ENCODE measurements at places on chromosomes 5 and 9.

DNA sequence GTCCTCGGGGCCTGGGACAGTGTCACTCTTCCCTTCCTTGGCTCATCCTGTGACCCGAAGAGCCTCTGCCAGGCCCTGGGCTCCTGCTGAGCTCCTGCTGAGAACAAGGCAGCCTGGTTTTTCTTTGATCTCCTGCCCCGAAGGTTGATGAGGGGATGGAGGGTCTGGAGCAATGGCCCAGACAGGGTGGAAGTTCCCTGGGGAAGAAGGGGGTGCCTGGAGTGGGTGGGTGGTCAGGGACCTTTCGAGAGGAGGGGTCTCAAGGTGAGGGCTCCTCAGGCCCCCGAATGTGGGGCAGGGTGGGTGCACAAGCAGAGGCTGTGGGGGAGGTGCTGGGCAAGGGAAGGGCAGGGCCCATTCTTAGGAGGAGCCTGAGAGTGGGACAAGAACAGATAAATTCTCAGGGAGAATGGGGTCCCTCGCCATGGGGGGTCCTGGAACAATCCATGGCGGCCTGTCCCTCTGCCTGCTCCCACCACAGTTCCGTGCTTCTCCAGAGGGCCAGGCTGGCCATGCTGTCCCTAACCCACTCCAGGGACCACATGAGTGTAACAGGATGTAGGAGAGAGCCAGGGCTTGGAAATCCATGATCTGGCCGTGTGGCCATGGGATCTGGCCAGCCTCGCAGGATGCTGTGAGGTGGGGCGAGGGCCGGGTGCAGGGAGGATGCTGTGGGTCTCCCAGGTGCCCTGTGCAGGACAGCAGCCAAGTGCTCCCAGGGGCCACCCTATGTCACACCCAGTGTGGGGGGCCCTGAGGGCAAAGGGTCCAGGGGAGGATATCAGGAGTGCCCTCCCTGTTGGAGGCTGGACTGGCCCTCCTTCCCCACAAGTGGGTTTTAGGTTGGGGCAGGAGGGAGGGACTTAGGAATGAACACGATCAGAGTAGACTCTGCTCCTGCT is 128.5 kb upstream of the LPCAT1 start:
- DNase-seq = no peak

DNA sequence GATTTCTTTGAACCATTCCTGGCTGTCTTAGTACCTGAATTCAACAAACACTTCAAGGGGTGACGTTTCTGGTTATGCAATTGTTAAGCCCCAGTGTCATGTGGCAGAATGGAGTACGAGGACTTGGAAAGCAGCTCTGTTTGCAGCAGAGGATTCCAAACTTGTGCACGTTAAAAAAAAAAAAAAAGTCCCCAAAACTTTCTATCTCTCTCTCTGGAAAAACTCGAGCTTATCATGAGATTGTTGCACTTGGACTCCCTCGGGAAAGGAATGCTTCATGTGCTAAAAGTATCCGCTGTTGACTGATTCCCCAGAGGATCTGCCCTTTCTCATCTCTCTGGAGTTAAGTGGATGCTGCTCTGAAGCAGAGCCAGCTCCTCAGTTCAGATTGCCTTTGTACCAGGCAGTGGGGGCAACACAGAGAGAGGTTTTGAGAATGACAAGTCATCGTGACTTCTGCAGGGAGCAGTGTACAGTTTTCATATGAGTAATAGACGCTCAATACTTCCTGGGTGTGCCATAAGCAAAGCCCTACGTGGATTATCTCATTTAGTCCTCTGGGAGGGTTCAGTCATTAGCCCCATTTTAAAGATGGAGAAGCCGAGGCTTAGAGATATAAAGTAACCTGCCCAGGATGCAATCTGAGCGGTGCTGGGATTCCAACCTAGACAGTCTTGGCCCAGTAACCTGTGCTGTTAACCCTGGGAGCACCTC is 28.1 kb downstream of the TMOD1 start:
- DNase-seq = no peak

DNA sequence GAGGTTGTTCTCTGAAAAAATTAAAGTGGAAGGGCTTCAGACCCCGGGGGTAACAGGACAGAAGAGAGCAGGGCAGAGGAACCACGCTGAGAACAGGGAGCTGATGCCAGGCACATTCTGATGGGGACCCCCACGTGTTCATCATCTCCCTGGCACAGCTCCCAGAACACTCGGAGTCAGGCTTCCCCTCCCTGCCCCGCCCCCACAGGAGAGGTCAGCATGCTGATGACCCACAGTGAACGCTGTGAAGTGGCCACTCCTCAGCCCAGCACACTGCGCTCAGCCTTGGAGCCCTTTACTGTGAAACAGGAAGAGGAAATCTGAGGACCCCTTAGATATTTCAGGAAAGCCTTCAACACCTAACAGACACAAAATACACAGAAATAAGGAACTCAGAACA is 16.4 kb downstream of the RETREG1 start:
- DNase-seq = no peak

DNA sequence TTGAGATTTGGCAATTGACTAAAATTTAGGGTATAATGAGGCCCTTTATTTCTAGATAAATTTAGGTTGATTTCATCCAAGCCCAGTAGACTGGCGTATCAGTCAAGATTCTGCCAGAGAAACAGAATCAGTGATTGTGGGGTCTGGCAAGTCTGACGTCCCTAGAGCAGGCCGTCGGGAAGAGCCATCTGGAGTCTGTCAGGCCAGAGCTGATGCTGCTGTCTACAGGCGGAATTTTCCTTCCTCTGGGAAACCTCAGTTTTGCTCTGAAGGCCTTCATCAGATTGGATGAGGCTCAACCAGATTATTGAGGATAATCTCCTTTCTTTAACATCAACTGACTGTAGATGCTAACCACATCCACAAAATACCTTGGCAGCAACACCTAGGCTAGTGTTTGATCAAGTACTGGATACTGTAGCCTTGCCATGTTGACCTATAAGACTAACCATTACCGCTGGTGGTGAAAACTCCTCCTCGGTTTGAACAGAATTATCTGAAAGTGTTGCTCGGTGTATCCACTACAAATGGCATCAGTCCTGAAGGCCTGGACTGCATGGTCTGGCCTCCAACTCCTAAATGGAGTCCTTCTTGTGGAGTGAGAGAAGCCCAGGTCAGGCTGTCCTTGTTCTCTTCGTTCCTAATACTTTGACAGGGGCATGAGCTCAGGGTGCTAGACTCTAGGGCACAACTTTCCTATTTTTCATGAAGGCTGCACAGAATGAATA is 83.2 kb upstream of the ANKH start:
- DNase-seq = no peak

GRCh38 chr5:108206707-108207106 is 175.2 kb downstream of the FBXL17 start:
- DNase-seq = no peak

DNA sequence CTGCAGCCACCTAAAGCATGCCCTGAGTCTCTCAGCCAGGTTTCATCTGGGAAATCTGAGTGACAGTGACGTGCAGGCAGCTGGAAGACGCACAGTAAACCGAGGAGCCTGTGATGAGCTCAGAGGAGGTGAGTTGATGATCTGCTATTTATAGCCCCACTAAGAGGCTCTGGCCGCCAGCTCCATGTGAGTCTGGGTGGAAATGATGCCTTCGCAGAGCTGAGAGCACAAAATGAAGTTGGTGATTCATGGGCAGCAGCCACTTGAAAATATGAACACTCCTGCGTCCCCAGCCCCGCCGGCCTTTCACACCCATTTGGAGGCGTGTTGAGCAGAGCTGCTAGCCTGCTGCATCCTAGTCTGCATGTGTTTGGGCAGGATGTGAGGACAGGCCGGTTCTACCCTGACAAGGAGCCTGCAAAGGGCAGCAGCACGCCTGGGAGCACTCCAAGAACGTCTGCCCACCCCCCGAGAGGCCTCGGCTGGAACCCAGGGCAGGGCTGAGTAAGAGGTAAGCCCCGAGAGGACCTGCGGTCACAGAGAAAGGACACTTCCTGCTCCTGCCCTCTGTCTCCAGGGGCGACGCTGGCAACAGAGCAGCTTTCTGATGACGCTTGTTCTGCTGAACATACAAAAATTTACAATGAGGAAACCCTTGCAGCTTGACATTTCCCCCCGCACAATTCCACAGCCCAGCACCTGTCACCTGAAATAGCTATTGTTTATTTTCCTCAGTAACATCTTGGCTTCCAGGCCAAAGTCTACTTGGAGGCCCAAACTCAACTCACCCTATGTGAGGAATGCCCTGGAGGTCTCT is 25.1 kb upstream of the CDKN2AIPNL start:
- DNase-seq = peak; percentile 58

DNA sequence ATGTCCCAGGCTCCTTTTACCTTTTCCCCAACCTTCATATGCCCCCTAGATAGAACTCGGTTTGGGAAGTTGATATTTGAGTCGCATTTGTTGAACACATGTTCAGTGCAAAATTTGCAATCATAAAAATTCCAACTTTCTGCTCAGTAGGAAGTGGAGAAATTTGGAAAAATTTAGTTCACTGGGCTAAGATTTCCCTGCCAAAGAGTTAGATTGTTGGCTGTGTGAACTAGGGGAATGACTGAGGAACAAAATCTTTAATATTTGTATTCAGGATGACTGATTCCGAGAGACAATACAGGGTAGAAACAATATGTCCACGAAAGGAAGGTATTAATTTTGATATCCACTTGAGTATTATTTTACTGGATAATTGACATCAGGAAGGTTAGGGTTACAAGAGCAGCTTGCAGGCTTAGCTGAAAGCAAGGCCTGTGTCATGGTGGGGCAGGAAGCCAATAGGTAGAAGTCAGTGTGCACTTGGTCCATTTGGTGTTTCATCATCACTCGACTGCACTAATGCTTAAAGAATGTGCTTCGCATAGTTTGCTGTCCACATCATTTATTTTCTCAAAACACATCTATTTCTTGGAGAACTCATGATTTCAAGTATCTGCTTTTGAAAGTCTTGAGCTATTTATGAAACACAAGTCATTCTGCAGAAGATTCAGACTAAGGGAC is 59.4 kb upstream of the GNA14 start:
- DNase-seq = no peak

DNA sequence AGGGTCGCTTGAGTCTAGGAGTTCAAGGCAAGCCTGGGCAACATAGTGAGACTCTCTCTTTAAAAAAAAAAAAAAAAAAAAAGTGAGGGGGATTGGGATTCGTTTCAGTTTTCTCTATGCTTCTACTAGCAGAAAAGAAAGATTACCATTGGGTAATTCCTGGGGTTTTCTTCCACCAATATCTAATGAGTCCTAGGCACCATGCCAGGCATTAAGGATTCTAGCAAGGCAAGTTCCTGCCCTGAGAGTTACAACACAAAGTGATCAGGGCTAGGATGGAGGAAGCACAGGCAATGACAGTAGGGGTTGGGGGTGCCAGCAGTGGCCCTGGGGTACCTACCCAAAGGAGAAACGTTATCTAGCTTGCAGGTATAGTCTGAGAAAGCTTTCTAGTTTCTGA is 90.8 kb downstream of the PCDH1 start:
- DNase-seq = no peak

GRCh38 chr5:134503088-134503936 is 22.2 kb upstream of the JADE2 start:
- DNase-seq = no peak

DNA sequence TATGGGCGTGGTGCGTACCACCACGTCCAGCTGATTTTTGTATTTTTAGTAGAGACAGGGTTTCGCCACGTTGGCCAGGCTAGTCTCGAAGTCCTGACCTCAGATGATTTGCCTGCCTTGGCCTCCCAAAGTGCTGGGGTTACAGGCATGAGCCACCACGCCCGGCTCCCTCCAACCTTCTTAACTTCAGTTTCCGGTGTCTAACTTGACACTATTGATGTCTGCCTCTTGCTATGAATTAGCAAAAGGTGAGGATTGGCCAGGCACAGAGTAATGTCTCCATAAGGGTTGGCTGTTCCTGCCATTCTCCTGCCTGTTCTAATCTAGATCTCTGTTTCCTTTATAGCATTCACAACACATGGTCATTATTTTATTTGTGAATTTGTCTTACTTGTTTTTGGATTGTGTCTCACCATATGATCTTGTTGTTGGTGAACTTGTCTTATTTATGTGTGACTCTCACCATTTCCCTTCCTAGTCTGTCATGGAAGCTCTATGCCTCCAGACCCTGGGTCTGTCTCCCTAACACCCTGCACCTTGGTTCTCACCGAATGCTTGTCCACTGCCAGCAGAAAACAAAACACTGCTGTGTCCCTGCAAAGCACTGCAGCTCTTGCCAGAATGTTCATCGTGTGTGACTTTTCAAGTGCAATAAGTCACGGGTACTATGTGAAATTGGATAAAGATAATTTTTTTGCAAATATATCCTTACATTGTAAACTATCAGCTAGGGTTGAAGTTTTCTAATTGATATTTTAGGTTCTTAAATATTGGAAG is 26.0 kb downstream of the BASP1 start:
- no peak for DNase-seq

GRCh38 chr9:13142776-13143175 is 136.7 kb downstream of the MPDZ start:
- DNase-seq = no peak

GRCh38 chr5:157602505-157602904 is 26.9 kb upstream of the ADAM19 start:
- no peak for DNase-seq

DNA sequence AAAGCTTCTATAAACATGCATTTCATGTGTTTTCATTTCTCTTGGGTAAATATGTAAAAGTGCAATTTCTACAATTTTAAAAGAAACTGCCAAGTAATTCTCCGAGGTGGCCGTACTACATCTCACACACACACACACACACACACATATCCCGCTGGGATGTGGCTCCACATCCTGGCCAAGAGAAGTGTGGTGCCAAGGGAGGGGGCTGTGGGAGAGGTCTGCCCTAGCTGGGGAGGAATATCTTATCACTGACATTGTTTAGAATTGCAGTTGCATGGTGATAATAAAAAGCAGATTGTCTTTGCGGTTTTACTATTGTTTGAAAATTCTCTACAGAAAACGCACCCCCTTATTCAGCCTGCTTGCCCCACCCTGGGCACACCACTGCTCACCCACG is 558.4 kb downstream of the BNC2 start:
- DNase-seq = no peak

DNA sequence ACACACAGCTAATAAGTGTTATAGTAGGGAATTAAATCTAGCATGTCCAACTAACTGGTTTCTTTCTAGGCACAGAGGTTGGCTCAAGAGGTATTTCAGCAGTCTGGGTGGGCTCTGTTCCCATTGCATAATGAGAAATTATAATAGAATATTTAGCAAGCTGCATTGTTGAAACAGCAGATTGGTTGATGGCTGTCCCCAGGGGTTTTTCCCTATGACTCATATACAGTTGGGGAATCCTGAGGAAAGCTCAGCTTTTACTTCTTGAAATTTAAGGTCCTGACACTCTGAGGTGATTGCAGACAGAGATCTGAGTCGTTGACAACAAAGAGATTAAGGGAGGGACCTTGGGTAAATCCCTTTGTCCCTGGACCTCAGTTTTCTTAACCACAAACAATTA is 38.3 kb upstream of the TNFSF8 start:
- no peak for DNase-seq

All from LNCaP clone FGC (cell line).